ELF-1 (cell line): ENCODE measurements at places on chromosomes 7 and 10.

GRCh38 chr10:132359305-132360040 is 27.5 kb downstream of the LRRC27 start:
- DNase-seq, result no peak

- no peak for DNase-seq
Measured at GRCh38 chr10:74641659-74642058, 184.7 kb upstream of the KAT6B start.

DNA sequence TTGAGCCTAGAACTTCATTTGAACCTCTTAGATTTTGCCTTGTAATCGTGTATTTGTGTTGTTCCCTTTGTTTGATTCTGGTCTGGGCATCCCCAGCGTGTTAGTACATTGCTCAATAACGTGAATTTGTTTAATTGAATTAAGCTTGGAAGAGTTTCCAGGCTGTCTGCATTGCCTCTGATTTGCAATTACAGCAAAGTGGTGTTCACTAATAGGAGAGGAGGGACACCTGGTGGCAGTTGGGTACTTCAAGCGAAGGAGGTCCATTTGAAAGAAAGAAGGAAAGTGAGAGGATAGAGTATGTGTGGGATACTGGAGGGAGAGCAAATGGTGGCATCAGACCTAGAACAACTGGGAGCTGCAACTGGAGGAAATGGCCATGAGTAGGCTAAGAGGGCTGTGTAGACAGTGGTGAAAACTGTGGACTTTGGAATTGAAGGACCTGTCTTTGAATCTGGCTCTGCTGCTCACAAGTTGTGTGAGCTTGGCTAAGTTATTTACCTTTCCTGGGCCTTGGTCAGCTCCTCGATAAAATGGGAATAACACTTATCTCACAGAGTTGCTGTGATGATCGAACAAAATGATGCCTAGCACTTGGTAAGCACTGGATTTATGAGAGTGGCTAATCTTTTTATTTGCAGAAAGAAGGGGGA is 15.1 kb downstream of the LSMEM1 start:
- DNase-seq, result peak; percentile 43

GRCh38 chr7:128221929-128222403 is 19.1 kb upstream of the LEP start:
- DNase-seq, result no peak

DNA sequence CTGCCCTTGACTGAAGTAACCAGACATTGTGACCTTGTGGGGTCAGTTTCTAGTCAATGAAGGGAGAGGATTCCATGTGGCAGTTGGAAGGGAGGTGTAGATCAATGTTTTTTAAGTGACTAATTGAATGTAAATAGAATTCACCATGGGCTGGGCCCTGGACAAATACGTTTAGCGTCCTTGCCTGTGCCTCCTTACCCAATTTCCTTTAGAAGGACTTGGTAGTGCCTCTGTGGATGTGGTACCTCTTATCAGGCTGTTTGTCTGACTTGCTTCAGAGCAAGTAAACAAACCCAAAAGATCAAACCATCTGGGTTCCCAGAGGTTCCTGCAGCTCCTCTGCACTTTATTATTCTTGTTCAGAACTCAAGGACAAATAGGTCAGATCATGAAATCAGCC is 4.3 kb upstream of the KAT6B start:
- DNase-seq, result no peak

- DNase-seq, result peak; percentile 89
Measured at GRCh38 chr10:79237454-79238157, 109.7 kb upstream of the PPIF start.
